ENCODE measurements at places on chromosomes 6 and 20.

- no peak for DNase-seq
Measured at GRCh38 chr20:21229163-21229562, 74.0 kb upstream of the XRN2 start.

DNA sequence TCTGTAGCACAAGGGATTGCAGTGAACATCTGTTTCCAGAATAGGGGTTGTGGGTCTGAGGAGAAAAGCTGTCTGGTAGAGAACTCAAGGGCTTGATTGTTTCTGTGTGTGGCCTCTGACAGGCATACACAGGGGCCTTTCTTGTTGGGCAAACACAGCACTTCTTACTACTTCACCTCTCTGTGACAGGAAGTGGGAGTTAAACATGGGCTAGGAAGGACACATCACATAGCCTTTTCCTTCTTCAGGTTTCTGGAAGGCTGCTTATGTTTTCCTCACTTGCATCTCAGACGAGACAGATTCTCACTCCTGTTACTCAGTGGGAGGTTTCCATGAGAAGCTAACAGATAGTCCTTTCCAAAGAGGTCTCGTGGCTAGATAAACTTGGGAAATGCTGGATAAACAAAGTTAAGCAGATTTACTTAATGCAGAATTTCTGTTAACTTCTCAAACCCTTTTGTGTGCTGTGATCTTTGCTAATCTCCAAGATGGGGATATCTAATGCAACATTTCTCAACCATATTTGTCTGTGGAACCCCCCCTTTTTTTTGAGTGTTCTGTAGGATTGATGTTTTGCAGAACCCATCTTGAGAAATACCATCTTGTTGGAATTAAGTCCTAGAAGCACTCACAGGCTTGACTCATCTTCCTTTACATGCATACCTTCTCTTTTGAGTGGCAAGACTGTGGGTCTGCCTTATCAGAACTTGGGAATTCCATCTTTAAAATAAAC, 41.9 kb upstream of the RNF8 start:
- no peak for DNase-seq

GRCh38 chr6:24245275-24245674, 112.6 kb downstream of the DCDC2 start:
- no peak for DNase-seq

DNA sequence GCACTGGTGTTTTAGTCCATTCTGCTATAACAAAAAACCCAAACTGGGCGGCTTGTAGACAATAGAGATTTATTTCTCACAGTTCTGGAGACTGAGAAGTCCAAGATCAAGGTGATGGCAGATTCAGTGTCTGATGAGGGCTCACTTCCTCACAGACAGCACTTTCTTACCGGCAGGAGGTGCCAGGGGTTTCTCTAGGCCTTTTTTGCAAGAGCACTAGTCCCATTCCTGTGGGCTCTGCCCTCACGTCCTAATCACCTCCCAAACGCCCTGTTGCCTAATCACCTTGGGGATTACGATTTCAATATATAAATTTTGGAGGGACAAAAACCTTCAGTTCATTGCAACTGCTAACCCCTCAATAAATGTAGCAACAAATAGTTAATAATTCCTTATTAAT, 140.0 kb upstream of the SGK1 start:
- DNase-seq, result no peak

- DNase-seq, result no peak
Measured at GRCh38 chr6:160192840-160193239, 65.8 kb downstream of the SLC22A2 start.

- DNase-seq, result no peak
Measured at GRCh38 chr6:68880050-68880813, 245.2 kb downstream of the ADGRB3 start.

GRCh38 chr6:47592131-47592840, 106.1 kb upstream of the ADGRF4 start:
- DNase-seq, result no peak

DNA sequence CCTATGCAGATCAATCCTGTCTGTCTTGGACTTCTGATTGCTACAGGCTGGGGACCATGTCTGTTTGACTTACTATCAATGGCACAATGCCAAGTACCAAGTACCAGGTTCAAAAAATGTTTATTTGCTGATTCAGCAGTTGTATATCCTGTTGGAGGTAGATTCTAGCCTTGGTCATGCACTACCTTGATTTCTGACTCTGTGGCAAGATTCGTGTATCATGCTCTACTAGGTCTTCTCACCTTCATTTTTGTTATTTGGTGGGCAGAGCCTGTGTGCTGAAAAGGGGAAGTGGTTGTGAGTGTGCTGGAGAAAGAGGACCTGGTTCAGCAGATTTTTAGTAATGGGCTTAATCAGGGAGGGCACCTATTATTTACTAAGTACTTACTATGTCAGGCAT, 192.4 kb upstream of the MYLIP start:
- no peak for DNase-seq

- no peak for DNase-seq
Measured at GRCh38 chr6:49530141-49530776, 20.2 kb upstream of the C6orf141 start.

GRCh38 chr6:156197513-156197912, 579.7 kb upstream of the ARID1B start:
- no peak for DNase-seq

GRCh38 chr6:117494283-117494682, 11.8 kb downstream of the DCBLD1 start:
- no peak for DNase-seq

DNA sequence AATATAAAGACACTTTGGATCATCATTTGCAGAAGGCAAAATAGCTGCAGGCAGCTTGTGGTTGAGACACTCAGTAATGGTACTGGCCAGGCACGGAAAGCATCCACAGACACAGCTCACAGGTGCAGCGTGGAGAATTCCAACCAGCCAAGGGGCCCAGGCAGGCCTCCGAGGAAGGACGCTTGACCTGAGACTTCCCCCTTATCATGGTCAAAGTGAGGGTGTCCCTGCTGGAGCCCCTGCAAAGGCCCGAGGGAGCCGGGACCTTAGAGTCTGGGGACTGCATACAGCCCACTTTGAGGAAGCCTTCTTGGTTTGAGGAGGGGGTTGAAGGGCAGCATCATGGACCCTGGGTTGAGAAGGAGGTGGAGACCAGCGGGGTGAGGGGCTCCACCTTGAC, 15.1 kb upstream of the MYT1 start:
- peak; percentile 43 for DNase-seq

DNA sequence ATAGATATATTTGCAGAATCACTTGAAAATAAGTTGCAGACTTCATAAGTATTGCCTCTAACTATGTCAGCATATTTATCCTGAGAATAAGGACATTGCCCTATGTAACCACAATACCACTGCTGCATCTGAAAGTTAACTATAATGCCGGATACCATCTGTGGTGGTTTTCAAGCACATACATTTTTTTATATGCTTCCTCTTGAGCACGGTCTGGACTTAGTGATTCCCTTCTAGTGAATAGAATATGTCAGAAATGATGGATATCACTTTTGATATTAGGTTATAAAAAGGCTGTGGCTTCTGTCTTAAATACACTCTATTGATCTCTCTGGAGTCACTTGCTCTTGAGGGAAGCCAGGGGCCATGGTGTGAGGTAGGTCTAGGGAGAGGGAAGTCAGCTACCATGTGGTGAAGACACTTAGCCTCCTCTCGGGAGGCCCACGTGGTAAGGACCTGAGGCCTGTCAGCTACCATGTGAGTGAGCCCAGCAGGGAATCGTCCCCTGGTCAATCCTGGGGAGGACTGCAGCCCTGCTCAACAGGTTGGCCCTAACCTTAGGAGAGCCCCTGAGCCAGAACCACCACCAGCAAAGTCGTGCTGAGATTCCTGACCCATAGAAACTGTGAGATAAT, 57.5 kb downstream of the CCDC170 start:
- DNase-seq, result no peak

DNA sequence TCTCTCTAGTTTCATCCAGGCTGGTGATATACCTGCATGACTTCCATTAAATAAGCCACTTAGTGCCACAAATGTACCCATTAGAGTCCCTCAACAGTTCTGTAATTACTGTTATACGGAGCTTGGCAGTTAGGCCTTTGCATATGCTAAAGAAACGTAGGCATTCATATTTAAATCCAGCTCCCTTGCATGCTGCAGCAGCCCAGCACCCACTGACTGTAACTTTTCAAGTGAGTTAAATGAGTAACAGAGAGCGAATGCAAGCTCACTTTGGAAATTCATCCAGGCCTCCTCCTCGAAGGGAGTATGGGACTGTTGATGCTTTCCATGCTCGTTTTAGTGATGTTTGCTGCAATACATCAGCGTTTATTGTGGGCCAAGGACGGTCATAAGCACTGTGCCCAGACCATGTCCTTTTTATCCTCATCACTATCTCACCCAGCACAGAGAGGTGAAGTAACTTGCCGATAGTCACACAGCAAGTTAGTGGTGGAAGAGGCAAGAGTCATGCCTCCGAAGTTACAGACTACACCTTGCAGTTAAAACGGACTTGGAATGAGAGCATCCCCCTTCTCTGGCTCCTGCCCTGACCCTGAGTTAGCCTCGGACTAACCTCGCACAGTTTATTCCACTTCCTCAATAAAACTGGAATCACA, 179.4 kb upstream of the PDE10A start:
- DNase-seq, result no peak

GRCh38 chr6:105992315-105992961, 93.7 kb upstream of the PRDM1 start:
- peak; percentile 95 for DNase-seq

DNA sequence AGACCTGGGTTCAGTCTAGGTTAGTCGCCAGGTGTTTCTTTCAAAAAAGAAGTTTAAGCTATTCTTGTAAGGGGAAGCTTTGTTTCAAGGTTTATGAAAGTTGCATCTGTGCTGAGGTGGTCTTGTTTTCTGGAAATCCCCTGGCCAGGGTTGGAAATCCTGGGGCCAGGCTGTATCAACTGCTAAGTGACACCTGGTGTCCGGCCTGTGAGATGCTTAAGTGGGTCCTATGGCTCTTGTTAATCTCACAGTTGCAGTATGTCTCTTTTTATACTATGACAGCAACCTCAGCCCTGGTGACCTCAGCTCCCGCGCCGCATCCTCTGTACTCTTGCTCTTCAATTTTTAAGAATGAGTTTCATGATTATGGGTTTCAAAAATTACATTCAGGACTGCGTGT, 72.0 kb downstream of the CHMP4B start:
- no peak for DNase-seq

DNA sequence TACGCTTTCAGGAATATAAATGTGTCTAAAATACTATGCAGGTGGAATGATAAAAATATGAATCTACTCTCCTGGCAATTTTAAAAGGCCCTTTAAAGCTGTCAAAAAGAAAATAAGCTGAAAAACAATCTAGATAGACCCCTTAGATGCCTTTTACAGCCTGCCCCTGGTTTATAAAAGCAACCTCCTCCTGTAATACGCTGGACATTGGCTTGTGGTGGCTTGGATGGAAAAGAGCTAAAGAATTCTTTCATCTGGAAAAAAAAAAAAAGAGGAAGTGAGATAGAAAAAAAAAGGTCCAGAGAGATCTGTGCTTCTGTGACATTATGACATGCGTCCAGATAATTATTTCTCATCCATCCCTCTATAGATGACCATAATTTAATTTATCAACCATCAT, 115.9 kb upstream of the NRSN1 start:
- no peak for DNase-seq

DNA sequence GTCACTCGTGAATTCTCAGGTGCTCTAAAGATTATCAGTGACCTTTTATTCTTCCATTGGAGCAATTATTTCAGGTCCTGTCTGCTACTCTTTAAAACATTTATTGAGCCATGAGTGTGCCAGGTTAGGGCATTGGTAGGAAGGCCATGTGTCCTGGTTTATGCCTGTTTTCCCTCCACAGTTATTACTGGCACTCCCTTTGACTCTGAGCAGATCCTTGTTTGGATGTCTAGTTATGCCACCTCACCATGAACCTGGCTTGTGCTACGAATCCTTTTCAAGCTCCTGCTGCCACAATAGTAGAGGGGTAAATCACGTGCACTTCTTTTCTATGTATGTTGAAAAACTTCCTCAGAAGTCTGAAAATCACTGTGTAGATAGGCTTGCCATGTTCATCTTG, 27.4 kb downstream of the CRYBG1 start:
- DNase-seq, result no peak

- no peak for DNase-seq
Measured at GRCh38 chr20:32320305-32320704, 37.8 kb upstream of the ASXL1 start.

DNA sequence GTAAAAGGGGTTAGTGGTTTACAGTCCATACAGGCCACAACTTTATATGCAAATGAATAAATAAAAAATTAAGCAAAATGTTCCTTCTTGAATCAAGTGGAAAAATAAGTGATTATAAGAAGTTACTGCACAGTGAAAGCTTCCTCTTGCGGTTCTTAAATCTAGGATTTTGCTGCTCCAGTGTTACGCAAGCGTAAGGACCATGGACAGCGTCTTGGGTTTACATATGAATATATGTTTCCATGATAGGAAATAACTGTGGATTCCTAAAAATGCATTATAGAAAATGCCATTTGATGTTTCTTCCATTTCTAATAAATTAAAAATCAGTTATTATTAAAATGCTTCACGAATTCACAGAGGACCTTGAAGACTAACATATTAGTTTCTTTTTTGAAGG, 176.6 kb upstream of the POU3F2 start:
- DNase-seq, result no peak

- no peak for DNase-seq
Measured at GRCh38 chr20:50555662-50556061, 45.5 kb downstream of the PTPN1 start.

DNA sequence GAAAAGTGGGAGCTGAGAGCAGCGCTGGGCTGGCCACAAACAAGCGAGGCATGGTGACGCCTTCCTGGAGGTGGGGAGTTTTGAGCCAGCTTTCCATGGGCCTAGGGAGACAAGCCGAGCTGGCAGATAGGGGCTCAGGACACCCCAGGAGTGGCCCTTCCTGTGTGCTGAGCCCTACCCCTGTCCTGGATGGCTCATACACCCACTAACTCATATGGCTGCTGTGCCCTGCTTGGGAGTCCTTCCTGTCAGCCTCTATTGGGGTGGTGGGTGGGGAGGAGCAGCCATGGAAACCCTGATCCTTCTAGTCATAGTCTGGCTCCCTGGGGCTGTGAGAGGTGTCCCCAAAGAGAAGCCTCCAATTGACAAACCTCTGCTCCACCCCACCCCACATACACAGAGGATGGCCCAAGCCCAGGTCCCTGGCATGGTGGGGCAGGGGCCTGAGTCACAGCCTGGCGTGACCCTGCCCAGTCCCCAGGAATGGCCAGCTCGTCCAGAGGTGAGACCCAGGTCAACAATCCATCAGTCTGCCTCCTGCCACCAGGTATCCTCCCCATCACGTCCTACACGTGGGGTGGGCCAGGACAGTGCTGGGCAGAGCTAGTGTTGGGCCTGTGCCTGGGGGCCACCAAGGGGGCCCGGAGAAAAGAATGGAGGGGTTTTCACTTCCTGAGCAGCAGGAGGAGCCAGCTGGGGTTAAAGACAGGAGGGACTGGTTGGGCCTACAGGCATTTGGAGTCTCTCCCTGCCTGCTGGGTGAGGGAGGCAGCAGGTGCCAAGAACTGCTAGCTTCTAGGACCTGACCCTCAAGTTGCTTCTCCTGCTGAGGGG, 52.2 kb downstream of the MRPL14 start:
- DNase-seq, result no peak

DNA sequence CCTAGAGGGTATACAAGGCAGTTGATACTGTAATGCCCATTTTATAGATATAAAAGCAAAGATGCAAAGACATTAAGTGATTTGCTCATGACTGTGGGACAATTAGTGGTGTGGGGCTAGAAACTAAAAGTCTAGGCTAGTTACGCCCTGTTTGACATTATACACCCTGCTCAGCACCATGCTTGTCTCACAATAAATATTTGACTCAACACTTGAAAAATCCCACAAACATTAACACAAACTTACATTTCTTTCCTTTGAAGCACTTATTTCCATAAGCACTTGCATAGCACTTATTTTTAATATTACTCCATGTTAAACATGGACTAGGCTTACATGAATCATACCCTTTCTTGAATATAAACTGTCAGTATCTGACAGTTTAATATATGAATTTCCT, 36.5 kb upstream of the SNRPB2 start:
- no peak for DNase-seq

Measured in activated effector memory CD4-positive, alpha-beta T cell treated with anti-CD3 and anti-CD28 coated beads, Interleukin-2, amount 50 U/mL, for 16 hours (primary cell).